ENCODE measurements at places on chromosomes 5 and 9.
A peak's percentile ranks its signal among the peaks of the same experiment; 100 is the strongest.

GRCh38 chr5:124806026-124806372 is 59.6 kb upstream of the ZNF608 start:
- no peak for DNase-seq

DNA sequence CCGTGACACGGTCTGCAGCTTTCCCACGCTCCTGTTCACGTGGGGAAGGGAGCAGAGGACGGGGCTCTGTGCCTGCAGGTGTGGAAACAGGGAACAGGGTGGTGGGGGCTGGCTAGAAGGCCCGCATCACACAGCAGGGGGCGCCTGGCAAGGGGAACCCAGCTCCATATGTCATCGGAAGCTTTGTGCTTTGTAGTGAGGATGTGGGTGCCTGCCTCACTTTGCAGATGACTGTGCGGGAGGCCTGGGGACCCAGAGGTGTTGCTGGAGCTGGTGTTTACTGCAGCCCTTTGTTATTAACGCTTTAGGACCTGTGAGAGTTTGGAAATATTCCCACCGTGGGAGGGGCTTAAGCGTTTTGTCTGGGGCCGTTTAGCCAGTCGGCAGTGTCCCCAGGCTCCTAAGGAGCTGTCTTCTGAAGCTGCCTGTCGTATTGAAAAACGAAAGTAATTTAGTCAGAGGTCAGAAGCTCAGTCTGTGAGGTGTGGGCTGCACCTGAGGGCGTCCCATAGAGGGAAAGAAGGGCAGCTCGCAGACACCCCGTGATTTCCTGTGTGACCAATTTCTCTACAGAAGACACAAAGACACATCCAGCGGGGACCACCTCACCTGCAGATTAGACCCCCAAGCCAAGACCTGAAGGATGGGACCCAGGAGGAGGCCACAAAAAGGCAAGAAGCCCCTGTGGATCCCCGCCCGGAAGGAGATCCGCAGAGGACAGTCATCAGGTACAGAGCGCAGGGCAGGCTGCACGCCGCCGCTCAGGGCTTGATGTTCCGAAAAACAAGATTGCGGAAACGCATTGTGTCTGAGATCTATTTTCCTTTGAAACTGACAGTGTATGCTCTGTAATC is 9.1 kb downstream of the MAN1B1 start:
- peak; percentile 74 for DNase-seq

- DNase-seq = no peak
Observed at GRCh38 chr5:40551496-40552491, 127.9 kb upstream of the PTGER4 start.

GRCh38 chr9:112997236-112997941 is 14.6 kb downstream of the ZNF883 start:
- DNase-seq = no peak

GRCh38 chr5:150105928-150106615 is 19.7 kb upstream of the CSF1R start:
- DNase-seq = no peak

DNA sequence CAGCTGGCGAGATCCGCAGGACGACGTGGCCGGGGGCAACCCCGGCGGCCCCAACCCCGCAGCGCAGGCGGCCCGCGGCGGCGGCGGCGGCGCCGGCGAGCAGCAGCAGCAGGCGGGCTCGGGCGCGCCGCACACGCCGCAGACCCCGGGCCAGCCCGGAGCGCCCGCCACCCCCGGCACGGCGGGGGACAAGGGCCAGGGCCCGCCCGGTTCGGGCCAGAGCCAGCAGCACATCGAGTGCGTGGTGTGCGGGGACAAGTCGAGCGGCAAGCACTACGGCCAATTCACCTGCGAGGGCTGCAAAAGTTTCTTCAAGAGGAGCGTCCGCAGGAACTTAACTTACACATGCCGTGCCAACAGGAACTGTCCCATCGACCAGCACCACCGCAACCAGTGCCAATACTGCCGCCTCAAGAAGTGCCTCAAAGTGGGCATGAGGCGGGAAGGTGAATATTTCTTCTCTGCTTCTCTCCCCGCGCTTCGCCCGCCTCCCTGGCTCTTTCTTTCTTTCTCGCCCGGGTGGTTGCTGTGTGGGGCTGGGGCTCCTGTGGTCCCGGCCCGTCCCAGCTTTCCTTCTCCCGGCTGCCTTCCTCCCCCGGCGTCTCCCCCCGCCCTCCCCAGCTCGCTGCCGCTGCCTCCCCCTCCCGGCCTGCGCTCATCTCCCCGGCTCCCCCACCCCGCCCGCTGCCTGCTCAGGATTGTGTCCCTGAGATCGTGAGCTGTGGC is 2.2 kb downstream of the NR2F1 start:
- DNase-seq = no peak

DNA sequence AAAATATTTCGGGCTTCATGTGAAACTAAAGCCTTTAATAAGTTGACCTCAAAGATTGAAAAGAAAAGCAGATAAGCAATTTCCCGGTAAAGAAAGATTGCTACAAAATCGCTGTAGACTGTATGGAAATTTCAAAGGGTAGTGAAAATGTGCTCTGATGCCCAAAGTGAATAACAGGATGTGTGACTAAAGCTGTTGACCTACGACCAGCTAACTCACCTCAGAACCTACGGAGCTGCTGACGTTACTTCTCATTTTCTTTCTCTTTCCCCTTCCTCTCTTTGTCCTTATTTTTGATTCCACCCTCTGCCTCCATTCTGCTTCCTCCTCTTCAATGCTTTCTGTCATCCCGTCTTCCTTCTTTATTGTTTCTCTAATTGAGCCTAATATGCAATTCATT is 103.2 kb downstream of the PDE4D start:
- no peak for DNase-seq

DNA sequence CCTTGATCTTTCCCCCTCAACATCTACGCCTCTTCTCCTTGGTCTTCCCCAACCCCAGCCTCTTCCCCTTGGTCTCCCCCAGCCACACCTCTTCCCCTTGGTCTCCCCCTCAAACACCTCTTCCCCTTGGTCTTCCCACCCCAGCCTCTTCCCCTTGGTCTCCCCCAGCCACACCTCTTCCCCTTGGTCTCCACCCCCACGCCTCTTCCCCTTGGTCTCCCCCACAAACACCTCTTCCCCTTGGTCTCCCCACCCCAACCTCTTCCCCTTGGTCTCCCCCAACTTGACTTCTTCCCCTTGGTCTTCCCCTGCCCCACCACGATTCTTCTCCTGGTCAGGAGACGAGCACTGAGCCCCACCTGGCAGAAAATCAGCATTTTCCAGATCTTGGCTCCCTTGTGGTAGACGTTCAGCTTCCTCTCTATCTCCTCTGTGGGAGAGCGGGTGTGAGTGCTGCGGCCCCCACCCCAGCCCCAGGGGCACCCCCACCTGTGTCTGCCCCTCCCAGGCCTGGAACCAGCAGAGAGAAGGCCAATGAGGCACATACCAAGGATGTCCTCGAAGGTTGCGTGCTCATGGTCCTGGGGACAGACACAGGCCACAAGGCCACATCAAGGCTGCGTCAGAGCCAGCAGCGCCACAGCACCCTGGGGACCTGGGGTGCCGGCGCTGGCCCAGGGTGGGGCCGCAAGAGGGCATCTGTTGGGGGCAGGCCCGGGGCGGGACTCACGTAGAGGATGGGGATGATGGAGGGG is 7.0 kb downstream of the NSMF start:
- no peak for DNase-seq

- no peak for DNase-seq
Observed at GRCh38 chr5:78927657-78928282, 57.3 kb downstream of the ARSB start.
